Stimulated activated CD4-positive, alpha-beta T cell treated with anti-CD3 and anti-CD28 coated beads, TNF-alpha, amount 100 ng/mL, for 24 hours (primary cell): ENCODE measurements at places on chromosomes 16 and 17.

GRCh38 chr16:85611444-85612190 is 1.5 kb upstream of the GSE1 start:
- no peak for DNase-seq

- no peak for DNase-seq
Observed at GRCh38 chr17:73623247-73623646, 21.0 kb downstream of the SDK2 start.

DNA sequence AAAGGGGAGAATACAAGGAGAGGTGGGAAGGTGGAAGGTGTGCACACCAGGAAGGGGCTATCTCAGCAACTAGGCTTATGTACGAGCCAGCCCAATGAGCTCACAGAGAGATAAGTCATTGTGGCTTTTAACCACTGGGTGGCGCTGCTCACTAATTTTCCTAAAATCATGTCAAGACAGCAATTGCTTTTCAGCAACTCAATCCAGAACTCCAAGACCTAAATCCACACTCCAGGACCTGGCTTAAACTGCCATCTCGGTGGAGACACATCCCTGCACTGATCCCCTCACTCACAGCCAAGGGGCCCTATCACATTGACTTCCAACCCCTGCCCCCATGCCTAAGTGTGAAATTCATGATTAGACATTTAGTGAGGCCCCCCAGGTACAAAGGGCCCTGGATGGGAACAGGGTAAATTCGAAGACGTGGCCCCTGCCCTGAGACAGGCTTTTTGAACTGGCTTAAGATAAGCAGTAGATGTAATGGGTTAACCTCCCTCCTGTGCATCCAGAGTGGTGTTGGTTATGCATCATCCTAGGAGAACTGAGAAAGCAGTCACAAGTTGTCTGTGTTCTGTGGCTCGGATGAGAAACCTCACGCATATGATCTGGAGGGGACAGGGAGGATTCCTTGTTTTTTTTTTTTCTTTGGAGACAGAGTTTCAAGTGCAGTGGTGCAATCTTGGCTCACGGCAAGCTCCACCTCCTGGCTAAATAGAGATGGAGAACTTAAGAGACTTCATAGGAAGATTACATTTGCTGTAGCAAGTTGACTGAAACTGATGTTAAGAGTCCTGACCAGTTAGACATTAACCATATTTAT is 11.5 kb downstream of the CCL16 start:
- peak; percentile 31 for DNase-seq

DNA sequence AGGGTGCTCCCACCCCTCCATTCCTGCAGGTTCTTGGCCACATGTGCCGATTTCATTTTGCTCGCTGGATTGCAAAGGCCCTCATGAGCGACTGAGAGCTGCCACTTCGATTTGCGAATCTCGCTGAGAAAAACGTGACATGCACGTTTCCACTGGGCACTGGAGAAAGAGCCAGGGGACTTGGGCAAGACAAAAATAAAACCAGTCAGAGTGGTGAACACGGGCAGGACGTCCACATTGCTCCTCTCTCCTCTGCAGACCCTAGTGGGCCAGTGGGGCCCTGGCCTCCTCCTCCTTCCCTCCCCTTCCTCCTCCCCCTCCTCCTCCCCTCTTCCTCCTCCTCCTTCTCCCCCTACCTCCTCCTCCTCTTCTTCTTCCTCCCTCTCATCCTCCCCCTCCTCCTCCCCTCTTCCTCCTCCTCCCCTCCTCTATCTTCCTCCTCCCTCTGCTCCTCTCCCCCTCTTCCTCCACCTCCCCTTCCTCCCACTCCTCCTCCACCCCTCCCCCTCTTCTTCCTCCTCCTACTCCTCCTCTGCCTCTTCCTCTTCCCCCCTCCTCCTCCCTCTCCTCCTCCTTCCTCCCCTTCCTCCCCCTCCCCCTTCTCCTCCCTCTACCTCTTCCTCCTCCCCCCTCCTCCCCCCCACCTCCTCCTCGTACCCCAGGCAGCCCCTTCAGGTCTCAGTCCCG is 28.1 kb upstream of the ENPP7 start:
- no peak for DNase-seq

DNA sequence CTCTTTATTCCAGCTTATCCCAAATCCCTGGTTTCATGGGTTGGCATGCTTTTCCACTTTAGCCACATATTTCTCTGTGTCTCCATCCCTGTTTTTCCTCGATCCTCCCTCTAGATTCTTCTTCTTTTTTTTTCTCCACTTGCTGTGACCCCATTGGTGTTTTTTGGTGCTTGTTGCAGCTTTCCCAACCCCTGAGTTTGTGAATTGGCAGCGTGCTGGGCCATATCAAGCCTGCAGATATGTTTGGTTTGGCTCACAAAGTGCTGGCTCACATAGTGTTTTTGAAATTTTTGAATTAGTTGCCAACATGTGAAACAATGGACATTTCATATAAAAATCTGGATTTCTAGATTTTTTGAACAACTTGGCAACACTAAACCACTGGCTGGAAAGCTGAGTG is 8.8 kb downstream of the GPR139 start:
- DNase-seq, result no peak

- no peak for DNase-seq
Observed at GRCh38 chr16:67050796-67051195, 21.8 kb downstream of the CBFB start.

DNA sequence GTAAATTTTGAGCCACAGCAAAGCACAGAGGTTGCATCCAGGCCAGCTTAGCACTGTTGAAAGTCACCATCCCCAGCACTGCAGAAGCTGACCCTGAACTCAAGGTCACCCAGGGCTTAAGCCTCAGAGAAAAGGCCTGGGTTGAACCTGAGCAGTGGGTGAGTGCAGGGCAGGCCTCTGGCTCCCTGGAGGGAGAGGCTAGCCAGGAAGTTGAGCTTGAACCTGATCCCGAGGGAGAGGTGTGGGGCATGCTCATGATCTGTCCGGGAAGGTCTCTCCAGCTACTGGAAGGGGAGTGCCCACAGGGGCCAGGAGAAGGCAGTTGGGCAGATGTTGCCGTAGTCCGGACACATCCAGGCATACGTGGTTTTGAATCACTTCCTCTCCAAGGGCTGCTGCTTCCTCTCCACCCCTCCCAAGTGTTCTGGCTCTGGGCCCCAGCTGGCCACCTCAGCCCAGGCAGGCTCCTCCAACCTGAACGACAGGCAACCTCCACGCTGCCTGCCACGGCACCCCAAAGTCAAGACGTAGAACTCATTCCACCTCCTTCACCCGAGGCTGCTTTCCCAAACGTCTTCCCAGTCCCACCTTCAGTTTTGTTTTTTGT is 18.4 kb downstream of the CARHSP1 start:
- no peak for DNase-seq

- DNase-seq, result peak; percentile 71
Observed at GRCh38 chr16:67447508-67448076, 16.7 kb downstream of the HSD11B2 start.

- no peak for DNase-seq
Observed at GRCh38 chr16:3192476-3193019, 4.5 kb downstream of the OR1F1 start.

- no peak for DNase-seq
Observed at GRCh38 chr16:83951544-83951943, 1.5 kb upstream of the OSGIN1 start.

- DNase-seq, result no peak
Observed at GRCh38 chr16:69150146-69150865, 17.9 kb downstream of the UTP4 start.
